ENCODE measurements at places on chromosomes 2 and 18.

- no peak for DNase-seq
These were observed 36.4 kb downstream of the PXDN start for GRCh38 chr2:1707771-1708418.

DNA sequence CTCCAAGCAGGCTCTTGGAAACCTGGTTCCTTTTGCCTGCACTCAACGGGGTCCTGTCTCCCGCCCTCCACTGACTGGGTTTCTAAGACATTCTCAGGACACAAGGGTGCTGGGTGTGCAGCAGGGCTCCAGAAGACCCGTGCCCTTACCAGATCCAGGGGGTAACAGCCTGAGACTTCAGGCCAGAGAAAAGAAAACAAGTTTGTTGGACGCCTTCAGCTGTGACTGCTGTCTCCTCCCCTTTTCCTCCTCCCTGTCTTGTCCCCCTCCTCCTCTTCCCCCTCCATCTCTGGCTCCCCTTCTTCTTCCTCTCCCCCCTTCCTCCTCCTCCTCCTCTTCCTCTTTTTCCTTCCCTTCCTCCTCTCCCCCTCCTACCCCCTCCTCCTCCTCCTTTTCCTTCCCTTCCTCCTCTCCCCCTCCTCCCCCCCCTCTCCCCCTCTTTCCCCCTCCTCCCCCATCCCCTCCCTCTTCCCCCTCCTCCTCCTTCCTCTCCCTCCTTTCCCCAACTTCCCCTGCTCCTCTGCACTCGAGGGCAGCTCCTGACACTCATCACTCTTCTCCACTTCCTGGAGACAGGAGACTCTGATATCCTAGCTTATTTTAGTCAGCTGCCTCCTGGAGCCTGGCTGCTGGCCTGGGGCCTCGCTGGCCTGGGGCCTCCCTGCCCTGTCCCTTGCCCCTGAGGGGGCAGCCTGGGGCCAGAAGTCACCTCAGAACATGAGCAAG lies 12.4 kb downstream of the ADRA2B start:
- no peak for DNase-seq

DNA sequence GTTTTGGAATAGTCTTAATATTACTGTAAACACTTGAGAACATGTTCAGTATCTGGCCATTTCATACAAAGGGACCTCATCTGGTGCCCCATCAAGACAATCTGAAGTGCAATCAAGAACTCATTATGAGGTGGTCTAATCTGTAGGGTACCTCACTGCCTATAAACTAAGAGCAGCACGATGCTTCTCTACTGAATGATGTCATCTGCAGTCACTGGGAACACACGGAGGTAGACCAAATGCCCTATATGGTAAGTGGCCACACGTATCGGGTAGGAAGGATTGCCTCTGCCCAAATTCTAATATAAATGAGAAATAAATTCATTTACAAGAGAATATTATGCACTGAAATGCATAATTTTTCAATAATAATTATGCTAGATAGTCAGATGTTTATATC lies 90.4 kb downstream of the SLC8A1 start:
- no peak for DNase-seq

DNA sequence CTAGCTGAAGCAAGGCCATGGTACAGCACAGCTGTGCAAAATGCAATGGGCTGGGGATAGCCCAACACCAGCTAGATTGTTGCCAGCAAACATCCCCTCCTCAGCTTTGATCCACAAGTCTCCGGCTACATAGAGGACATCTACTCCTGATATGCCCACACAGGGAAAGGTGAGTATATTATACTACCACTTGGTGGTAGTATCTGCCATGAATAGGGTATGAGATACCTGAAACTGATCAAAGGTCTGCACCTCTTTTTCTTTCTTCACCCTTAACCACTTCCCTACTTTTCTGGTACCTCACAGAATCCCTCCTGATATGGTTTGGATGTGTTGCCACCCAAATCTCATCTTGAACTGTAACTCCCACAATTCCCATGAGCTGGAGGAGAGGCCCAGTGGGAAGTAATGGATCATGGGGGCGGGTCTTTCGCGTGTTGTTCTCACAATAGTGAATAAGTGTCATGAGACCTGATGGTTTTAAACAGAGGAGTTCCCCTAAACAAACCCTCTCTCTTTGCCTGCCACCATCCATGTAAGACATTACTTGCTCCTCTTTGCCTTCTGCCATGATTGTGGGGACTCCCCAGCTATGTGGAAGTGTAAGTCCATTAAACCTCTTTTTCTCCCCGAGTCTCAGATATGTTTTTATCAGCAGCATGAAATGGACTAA lies 279.6 kb downstream of the TXNL1 start:
- no peak for DNase-seq

GRCh38 chr2:121707344-121707919 lies 29.2 kb downstream of the NIFK start:
- DNase-seq: peak; percentile 97

GRCh38 chr2:199055336-199055735 lies 402.4 kb downstream of the SATB2 start:
- no peak for DNase-seq

Measured in kidney epithelial cell (primary cell).